C1 segment of cervical spinal cord (tissue), 14 donors: ENCODE measurements at places on chromosomes 1 and 21.

DNA sequence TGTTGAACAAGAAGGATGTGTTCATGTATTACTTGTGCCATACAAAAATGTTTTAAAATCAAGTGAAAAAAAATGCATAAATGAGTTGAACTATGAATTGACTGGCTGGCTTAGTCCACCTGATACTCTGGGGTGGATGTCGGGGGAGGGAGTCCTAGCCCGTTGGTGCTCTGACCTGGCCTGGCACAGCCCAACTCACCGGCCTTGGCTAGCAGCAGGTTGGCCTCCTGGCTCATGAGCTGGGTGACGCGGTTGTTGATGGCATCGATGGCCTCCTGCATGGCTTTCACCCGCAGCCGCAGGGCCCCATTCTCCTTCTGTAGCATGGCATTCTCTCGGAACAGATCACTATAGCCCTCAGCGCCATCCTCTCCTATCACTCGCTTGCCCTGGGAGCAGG is 21.6 kb downstream of the KIF21B start:
- no peak for DNase-seq

DNA sequence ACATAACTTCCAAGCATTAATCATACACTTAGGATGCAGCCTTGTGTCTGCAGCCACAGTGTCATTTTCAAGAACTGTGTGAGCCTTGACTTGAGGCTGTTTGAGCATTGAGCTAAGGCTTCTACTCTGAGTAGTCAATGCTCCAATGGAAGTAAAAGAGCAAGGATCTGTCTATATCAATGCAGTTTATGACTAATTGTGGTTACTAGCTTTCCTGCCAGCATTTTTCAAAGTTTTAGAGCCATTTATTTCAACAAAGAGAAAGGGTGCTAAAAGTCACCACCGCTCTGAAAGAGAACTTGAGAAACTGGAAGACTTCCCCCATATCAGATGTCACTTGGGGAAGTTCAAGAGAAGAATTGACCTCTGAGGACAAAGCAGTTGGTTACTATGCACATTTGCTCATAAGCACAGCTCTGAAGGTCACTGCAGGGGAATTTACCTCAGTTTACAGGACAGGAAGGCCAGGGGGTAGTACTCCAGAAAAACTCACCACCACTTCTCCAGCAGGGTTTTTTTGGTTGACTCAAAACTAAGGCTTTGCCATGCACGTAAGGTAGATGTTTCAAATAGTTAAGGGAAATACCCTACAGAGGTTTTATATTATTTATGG is 24.5 kb upstream of the RGS1 start:
- no peak for DNase-seq

DNA sequence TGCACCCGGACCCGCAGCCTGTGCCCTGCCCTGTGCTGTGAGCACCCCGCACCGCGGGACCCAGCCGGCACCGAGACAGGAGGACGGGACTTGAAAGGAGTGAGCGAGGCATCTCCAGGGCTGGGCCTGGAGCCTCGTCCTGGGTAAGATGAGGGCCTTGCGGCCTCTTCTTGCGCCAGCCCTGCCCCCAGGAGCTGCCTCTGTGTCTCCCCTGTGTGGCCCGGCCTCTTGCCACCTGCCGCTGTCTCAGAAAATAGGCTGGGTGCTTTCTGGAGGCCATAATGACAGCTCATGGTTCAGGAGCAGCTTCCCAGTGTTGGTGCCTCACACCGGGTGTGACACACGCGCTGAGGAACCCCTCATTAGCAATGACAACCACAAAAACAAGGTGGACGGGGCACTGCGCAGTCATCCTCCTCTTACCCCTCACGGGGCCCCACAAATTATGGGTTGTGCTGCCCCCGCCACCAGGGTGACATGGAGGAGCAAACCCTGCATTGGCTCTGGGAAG is 161.5 kb upstream of the C1orf174 start:
- DNase-seq: no peak

- DNase-seq: peak; percentile 14
These were observed 330.6 kb downstream of the DSCAM start for GRCh38 chr21:40516335-40516734.

GRCh38 chr1:115099693-115100050 is 10.4 kb upstream of the TSPAN2 start:
- DNase-seq: no peak

DNA sequence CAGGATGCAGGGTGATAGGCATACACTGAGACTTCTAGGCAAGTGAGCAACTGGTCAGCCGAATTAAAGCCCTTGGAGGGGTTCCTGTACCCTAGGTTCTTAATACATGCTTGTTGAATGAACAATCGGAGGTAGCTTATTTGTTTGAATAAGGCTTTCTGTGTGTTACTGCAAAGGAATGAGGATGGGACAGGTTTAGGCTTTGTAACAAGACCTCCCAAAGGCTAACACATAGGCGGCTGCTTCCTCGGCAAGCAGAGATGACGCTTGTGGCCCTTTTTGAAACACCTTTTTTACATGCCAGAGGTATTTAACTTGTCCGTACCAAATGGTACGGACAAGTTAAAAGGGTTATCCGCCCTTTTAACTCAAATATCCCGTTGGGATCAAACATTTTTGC is 511.6 kb downstream of the KIF26B start:
- no peak for DNase-seq

DNA sequence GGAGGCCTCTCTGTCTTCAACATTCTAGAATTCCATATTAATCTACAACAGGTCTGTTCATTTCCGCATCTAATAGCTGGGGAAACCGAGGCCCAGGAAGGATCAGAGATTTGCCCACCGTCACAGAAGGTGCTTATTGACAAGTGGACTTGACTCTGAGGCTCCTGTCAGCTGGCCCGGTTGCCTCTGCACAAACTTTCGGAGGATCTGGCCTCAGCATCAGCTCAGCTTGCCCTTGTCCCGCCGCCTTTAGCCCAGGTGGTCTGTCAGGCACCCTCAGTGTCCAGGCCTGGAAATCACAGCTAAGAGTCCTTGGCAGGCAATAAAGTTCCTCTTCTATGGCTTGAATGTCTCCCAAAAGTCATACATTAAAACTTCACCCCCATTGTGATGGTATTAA is 8.2 kb upstream of the RUNX3 start:
- no peak for DNase-seq

DNA sequence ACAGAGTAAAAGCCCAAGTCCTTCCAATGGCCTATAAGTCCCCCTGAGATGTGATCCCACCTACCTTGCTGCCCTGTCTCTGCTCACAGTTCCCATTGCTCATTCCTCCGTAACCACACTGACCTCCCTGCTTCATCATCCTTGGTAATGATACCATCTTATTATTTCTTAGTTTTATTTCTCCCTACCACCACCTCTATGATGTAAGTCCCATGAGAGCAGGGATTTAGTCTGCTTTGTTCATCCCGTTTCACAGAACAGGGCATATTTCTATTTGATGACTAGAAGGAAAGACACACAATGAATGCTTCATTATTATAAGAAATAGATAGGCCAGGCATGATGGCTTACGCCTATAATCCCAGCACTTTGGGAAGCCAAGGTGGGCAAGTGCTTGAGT is 22.5 kb downstream of the NIBAN1 start:
- DNase-seq: no peak

GRCh38 chr1:207172885-207173284 is 68.9 kb downstream of the C4BPA start:
- no peak for DNase-seq
